ENCODE measurements at places on chromosomes 13 and 19.

DNA sequence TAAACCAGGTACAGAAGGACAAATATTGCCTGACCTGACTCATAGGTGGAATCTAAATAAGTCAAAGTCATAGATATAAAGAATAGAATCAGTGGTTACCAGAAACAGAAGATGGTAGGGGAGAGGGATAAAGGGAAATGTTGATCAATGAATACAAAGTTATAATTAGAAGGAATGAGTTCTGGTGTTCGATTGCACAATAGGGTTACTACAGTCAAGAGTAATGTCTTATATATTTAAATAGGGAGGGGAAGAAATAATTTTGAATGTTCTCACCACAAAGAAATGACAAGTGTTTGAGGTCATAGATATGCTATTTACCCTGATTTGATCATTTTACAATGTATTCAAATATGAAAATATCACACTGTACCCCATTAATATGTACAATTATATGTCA lies 1541.2 kb downstream of the SLITRK1 start:
- DNase-seq, result no peak

GRCh38 chr13:33644581-33645543 lies 173.1 kb upstream of the RFC3 start:
- DNase-seq, result no peak

GRCh38 chr13:73832128-73832588 lies 302.0 kb downstream of the KLF12 start:
- DNase-seq, result no peak

DNA sequence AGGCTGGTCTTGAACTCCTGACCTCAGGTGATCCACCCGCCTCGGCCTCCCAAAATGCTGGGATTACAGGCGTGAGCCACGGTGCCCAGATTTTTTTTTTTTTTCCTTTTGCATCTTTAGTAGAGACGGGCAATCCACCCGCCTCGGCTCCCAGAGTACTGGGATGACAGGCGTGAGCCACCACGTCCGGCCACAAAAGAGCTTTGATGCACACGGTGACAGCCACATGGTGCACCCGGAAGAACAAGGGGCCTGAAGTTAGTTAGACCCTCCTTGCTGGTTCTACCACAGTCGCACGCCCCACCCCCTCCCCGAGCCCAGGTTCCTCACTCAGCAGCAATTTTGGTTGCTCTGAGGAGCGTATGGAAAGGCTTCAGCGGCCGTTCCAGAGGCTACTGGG lies 54.2 kb upstream of the USE1 start:
- no peak for DNase-seq

GRCh38 chr13:24452044-24452443 lies 60.5 kb downstream of the PARP4 start:
- no peak for DNase-seq

DNA sequence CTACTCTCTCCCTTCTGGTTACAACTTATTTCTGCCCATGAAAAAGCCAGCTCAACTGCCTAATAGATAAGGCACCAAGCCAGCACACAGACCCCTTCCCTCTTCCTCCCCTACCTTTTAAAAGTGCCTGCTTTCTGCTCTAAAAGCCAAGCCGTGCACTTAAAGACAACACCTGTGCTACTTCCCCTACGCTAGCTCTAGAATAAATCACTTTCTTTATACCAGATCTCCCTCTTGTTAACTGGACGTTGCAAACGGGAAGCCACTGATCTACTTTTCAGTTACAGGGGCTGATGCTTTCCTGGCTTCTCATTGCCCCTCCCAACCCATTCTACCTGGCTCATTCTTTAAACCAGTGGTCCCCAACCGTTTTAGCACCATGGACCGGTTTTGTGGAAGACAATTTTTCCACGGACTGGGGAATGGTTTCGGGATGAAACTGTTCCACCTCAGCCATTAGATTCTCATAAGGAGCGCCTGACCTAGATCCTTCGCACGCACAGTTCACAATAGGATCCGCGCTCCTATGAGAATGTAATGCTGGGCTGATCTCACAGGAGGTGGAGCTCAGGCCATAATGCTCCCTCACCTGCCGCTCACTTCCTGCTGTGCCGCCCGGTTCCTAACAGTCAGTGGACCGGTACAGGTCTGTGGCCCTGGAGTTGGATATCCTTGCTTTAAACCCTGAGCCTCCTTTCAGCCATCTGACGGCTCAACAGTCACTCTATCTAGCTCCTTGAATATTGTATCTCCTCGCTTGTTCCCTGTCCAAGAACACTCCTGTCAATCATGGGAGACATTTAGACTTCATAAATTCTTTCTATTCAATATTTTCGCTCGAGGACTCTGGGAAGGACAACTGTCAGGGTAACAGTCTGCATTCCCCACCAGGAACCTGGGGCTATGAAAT lies 841 bp upstream of the ZNF223 start:
- DNase-seq, result no peak

GRCh38 chr19:492091-492531 lies 4.2 kb upstream of the MADCAM1 start:
- peak; percentile 39 for DNase-seq

DNA sequence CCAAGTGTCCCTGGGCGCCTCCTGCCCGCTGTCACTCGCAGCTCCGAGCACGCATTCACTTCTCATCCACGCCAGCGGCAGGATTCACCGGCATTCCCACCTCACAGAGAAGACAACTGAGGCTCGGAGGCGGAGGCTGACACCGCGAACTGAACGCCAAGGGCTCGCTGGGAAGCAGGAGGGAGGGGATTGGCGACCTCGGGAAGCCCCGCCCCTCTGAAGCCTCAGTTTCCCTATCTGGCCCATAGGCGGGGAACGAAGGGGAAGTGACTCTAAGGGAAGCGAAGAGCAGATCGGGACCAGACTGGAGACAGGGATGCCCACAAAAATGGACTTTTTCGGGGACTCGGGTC lies 256 bp downstream of the MICOS13 start:
- no peak for DNase-seq

GRCh38 chr13:59414006-59414405 lies 749.7 kb downstream of the DIAPH3 start:
- no peak for DNase-seq

DNA sequence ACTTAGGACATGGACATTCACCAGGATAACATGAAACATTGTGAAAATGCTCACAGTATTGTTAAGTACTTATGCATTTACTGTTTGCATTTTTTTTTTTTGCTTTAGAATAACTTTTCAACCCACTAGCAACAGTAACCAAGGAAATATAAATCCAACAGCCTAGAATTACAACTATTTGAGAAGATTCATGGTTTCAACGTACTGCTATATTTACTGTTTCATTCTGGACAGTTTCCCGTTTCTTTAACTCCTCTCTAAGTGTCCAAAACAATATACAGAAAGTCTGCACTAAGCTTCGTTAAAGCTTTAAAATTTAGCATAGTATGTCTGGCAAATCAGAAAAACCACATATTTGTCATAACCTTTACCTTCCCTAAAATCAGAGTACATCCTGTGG lies 2.7 kb downstream of the SMAD9 start:
- no peak for DNase-seq

GRCh38 chr19:16652854-16653253 lies 7.1 kb downstream of the SMIM7 start:
- DNase-seq, result no peak

GRCh38 chr19:2394442-2395292 lies 32.7 kb downstream of the TIMM13 start:
- DNase-seq, result no peak

- no peak for DNase-seq
These were observed 4.4 kb downstream of the RAB20 start for GRCh38 chr13:110557082-110557481.

DNA sequence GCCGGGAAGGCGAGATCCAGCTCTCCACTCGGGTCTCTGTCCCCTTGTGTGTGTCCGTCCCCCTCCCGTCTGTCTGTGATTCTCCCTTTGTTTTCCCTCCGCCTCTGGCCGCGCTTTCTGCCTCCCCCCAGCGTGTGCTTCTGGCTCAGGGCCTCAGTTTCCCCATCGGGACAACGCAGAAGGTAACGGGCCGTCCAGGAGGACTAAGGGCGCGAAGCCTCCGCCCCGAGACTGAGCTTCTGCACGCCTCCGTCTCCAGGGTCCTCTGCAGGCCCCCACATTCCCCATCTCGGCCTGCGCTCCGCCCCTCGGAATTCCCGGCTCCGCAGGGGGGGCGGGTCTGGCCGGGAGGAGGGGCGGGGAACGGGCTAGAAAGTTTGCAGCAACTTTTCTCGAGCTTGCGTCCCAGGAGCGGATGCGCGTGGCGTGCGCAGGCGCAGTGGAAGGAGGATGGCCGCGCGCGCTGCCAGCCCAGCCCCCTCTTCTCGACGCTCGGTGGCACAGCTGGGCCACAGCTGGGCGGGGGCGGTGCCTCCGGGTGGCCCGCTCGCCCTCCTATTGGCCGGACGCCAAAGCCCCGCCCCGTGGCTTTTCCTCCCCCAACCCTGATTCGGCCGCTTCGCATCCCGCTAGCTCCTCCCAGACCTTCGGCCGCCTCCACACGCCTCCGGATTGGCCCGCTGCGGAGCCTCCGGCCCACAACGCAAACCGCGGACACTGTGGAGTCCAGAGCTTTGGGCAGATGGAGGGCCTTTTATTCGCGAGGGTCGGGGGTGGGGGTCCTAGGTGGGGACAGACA lies at the start of gene SIX5:
SIX5 (minus strand) TSS at position 269 of the 799 bp plus-strand sequence. CDS start 408 bp downstream, outside the sequence.
- peak; percentile 86 for DNase-seq

GRCh38 chr13:32092496-32092895 lies 60.9 kb downstream of the FRY start:
- DNase-seq, result no peak

GRCh38 chr19:13833330-13834243 lies 38.3 kb downstream of the ZSWIM4 start:
- DNase-seq, result peak; percentile 84

GRCh38 chr13:109180905-109181425 lies 551.6 kb downstream of the MYO16 start:
- DNase-seq, result no peak

DNA sequence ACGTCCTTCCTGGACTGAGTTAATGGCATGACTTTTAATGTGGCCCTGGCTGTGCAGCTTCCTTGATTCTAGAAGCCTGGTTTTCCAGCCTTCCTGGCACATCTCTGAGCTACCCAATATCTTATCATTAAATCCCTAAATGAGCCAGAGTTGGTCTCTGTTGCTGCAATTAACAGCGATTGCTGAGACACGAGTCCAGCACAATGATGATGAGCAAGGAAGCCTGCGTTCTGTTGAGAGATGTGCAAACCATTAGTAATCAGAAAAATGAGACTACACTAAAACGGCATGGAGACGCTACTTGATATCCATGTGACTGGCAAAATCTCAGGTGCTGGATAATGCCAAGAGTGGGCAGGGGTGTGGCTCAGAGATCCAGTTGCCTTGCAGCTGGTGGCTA lies 26.2 kb downstream of the GPR42 start:
- DNase-seq, result no peak

DNA sequence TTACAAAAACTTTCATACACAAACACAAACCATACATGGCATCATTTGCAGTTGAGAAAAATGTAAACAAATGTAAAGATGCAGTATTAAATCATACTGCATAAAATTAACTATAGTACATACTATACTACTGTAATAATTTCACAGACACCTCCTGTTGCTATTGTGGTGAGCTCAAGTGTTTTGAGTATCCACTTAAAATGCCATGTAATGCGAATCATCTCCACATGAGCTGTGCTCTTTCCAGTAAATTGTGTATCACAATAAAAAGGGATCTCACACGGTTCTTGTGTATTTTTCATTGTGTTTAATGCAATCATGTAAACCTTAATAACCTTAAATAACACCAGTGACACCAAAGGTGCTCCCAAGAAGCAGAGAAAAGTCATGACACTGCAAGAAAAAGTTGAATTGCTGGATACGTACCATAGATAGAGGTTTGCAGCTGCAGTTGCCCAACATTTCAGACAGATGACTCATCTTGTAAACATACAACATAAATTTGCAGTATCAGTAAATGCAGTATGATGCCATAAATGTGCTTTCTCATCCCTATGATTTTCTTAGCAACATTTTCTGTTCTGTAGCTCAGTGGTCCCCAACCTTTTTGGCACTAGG lies 166.6 kb downstream of the RAP2A start:
- no peak for DNase-seq

- no peak for DNase-seq
These were observed 26.3 kb downstream of the TMEM255B start for GRCh38 chr13:113785051-113786010.

DNA sequence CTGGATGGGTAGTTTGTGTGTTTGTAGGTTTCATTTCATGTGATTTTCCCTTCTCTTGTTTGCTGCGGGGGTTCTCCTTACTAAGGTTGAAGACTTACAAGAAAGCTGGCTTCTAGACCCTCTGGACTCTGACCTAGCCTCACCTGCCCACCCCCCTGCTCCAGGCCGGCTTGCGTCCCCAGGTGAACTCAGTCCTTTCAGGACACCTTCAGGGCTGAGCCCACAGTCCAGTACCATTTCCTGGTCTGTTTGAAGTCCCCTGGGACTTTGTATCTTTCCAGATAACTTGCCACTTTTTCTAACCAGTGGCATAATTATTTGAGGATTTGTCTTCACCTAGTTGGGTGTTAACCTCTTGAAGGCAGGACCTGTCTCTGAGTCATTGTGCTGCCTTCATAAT lies 51.3 kb upstream of the MCF2L start:
- DNase-seq, result no peak

DNA sequence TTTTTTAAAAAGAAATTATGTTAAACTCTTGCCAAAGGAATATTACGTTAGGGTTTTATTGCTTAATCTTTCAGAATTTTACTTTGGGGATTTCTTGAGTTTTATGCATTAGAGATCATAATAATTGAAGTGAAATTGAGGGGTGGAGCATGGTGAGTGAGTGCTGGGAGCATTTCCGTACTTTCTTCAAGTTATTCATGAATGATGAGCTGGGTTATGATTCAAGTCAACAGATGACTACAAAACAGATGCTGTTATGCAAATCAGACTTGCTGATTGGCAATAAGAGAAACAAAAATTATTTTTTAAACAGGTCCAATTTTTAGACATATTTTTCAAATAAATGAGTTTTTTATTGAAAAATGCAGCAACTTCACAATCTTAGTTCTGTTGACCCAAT lies 504.2 kb downstream of the DCT start:
- no peak for DNase-seq

- DNase-seq, result no peak
These were observed 13.3 kb upstream of the CCL25 start for GRCh38 chr19:8039231-8039630.

DNA sequence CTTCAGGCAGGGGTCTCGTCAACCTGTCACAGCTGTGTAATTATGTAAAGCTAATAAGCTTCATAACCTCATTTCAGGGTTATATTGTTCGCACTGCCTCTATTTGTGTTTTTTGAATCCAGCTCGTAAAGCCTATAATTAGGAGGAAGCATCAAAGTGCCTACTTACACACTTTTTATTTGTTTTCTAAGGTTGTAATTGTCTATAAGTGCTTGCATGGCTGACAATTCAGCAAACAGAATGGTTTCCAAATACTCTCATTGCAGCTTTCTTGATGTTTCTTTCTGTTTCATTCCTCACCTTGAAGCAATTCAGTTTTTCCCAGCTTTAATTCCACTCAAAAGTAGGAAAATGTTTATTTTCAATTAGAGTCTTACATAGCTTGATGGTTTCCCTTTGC lies 336.3 kb downstream of the HS6ST3 start:
- no peak for DNase-seq

DNA sequence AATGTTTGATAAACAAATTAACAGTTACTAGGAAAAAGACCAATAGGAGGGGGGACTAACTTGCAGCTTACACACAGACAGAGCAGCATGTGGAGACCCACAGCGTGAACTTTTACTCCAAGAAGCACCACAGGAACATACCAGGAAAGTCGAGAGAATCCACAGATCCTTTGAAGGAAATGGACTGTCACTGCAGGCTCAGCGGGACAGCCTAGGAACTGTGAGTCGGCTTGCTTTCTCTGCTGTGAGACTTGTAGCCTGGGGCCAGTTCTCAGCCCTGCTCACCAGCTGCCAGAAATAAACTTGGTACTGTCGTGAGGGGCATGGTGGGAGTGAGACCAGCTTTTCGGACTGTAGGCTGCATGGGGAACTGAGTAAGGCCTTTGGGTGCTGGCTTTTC lies 1211.5 kb downstream of the PCDH17 start:
- no peak for DNase-seq

Measured in activated T-helper 1 cell treated with Interleukin-2 at 50 U/mL for 16 hours (primary cell).